WERI-Rb-1 (cell line): ENCODE measurements at places on chromosomes 13 and 19.

- DNase-seq = no peak
These were observed 26.8 kb downstream of the DHX34 start for GRCh38 chr19:47375694-47376588.

- no peak for DNase-seq
These were observed 21.0 kb downstream of the ITGBL1 start for GRCh38 chr13:101473458-101473857.

DNA sequence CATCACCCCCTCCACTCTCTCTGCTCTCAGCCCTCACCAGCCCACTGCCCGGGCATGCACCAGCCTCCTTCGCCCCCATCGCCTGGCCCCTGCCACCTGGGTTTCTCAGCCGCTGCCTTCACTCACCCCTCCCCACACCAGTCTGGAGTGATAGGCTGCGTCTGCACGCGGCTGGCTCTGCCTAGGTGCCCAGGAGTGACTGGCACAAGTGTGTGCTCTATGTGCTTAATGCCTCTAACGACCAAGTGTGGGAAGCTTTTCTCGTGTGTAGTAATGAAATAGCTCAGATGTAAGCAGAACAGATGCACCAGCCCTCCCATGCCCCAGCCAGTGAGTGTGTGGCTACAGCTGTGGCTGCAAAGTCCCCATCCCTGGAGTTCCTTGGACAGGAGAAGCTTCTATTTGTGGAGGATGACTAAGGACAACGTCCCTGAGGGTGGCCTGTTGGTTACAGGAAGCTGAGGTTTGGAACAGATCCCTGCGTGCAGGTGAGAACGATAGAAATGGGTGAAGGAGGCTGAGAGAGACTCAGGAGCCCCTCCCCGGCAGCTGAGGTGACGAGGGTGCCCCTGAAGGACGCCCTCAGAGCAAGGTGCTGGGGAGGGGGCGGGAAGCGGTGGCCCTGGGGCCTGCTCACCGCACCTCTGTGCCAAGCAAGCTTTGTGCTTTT is 35.6 kb downstream of the ATP11A start:
- no peak for DNase-seq

- DNase-seq = no peak
These were observed 36.4 kb upstream of the TNFAIP8L1 start for GRCh38 chr19:4602915-4603314.

DNA sequence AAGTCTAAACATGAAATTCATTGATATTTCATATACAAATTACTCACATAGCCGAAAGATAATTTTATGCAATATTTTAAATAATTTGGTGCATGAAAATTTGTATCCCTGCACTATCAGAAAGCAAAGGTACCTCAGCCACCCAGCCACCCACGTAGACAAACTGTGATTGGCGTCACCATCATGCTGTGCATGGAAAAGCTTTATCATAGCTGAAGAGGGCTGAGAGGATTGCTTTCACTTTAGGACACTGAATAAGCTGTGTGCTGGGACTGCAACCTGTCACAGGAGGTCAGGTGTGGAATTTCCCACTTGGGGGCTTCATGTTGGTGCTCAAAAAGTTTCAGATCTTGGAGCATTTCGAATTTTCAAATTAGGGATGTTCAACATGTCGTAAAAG is 96.3 kb downstream of the MYCBP2 start:
- no peak for DNase-seq
